ENCODE measurements at places on chromosomes 1 and 21.
A peak's percentile ranks its signal among the peaks of the same experiment; 100 is the strongest.

DNA sequence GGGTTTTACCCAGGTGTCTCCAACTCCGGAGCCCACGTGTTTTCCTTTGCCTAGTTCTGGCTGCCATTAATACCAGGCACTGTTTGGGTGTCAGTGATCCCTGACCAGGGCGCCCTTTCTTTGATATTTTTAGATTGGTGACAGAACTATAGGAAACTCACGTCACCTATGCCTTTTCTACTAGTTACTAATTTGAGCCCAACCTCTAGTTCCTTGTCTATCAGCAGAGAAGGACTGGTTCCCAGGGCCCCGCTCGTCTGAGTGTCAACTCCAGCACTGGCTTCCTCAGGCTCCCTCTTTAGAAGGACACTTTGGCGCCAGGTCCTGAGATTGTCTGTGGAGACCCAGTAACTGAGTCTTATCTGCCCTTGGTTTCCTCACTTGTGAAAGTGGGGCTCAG is 9.4 kb downstream of the MFN2 start:
- DNase-seq, result no peak

- no peak for DNase-seq
Observed at GRCh38 chr1:225299624-225300023, 128.2 kb downstream of the LBR start.

GRCh38 chr1:66211521-66211920 is 322.4 kb upstream of the SGIP1 start:
- DNase-seq, result no peak

DNA sequence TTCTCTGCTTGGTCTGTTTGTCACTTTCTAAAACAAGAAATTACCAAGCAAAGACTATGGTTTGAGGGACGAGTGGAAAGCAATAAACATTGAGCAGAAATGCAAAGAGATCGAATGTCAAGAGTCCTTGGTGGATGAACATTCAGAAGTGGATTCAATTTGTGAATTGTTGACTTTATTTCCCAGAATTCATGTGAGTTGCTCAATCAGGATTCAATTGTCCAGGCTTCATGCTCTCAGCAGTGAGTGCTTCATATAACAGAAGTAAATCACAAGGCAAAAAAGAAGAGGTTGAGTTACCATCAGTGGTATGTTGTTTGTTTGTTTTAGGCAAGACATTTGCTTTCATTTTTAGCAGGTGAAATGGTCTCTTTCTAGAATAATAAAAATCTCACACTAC is 31.9 kb downstream of the NGF start:
- DNase-seq, result no peak

DNA sequence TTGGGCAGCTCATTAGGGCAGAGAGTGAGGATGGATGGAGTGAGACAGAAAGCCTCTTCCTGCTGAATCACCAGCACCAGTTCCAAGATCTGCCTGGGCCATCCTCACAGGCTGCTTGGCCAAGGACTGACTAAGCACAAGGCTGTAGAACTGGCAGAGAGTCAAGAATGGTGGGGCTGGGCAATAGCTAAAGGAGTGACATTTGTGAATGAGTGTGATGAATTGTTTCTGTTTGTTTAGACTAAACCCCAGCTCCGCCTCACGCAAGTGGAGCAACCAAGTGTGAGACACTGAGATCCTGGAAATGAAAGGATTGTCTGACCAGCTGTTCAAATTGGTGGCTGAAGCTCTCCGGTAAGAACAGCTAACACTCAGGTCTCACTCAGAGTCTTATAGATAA is 38.6 kb downstream of the BRINP2 start:
- peak; percentile 68 for DNase-seq

DNA sequence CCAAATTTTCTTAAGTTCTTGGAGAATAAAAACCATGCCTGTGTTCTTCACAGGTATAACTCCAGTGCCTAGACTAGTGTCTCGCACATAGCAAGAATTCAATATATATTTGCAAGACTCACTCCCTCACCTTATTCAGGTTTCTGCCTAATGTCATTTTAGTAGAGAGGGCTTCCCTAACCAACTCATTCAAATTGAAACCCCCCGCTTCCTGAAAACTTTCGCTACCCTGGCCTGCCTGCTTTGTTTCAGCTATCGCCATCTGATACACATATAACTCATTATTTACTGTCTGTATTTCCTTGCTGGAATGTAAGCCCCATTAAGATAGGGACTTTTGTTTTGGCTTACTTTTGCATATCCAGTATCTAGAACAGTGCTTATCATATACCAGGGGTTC is 8.6 kb downstream of the YARS1 start:
- DNase-seq, result no peak

- DNase-seq, result no peak
Observed at GRCh38 chr1:42319128-42319851, 15.7 kb downstream of the FOXJ3 start.

DNA sequence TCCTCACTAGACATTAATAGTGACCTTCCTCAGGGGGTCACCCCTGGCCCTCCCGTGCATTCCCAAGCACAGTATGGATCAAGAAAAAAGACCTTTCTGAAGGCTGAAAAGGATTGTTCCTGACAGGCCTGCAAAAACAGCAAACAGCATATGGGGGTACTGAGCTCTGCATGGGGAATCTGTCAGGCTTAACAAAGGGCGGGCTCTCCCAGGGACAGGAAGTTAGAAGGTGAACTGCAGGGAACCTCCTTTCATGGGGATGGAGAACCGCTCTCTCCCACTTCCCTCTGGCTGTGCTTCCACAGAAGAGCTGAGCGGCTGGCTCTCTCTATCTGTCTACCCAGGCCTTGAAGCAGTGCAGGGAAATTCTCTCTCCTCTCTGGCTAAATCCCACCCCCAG is 91.7 kb downstream of the DTL start:
- DNase-seq, result no peak

- DNase-seq, result peak; percentile 96
Observed at GRCh38 chr1:160193091-160193819, 2.9 kb downstream of the CASQ1 start.

GRCh38 chr1:96651517-96651916 is 70.1 kb upstream of the PTBP2 start:
- no peak for DNase-seq

- DNase-seq, result no peak
Observed at GRCh38 chr1:34176830-34177603, at the start of gene C1orf94. Gene C1orf94 (plus strand): TSS chr1:34176907. CDS start chr1:34177790, 883 bp downstream.

GRCh38 chr1:30900486-30900885 is 8.1 kb downstream of the SDC3 start:
- DNase-seq, result no peak

DNA sequence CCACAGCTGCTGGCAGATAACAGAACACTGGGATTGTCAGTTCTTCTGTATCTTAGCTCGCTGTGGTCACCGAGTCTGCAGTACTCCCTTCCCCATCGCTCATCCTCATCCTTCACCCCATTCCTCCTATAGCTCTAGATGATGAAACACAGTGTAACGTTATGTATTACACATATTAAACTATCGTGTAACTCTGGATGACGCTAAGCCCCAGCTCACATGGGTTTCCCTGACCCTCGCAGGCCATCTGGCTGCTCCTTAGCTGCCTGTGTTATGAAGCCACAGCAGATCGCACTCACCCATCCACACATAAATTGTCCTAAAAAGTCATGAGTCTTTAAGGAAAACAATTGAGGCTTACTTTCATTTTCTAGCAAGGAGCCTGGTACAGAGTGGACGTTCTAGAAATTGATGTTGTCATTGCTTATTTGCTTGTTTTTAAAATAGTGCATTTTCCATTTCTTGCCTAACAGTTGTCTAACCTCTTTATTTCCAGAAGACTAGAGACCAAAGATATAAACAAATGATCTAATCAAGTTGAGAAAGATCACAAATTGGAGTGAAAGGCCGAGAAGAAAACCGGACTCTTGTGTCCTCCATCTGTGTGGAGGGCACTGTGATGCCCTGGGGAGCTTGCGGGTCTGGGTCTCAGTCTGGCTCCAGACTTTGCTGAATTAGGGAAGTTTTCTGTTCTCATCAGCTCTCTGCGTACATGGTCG is 24.3 kb upstream of the PCP4 start:
- no peak for DNase-seq

DNA sequence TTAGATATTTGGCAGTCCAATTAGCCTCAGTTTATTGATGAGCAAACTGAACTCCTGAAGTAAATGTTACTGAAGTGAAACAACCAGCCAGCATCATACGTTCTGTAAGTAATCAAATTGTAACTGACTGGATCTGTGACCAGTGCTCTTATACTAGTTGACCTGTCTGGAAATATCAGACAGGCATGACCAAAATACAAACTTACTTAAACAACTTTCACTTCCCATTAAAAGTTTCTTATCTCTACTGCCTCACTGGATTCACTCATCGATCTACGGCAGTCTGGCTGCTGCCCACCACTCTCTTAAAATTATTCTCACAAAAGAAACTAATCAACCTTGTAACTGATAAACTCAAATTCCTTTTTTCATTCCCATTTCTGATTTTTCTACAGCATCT is 56.4 kb downstream of the WDR3 start:
- no peak for DNase-seq

GRCh38 chr1:220290140-220290761 is 18.0 kb upstream of the RAB3GAP2 start:
- DNase-seq, result no peak

DNA sequence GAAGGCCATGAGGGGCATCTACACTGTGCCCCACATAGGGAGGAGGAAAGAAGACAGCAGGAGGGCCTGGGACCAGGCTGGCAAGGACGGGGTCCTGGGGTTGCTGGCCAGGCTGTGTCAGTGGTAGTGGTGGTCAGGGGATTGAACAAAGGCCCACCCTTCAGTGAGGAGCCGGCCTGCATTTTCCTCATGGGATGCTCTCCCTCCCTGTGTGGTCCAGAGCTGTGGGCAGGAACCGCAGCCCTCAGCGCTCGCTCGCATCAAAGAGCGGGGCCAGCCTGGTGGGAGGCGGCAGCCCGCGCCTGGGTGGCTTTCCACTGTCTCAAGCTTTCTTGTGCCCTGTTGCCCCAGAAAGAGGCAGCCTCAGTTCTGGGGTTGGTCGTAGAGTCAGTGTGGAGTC is 24.8 kb downstream of the LHX4 start:
- DNase-seq, result no peak

- no peak for DNase-seq
Observed at GRCh38 chr1:76481672-76482071, 385.6 kb upstream of the ST6GALNAC5 start.

- DNase-seq, result no peak
Observed at GRCh38 chr1:217715681-217716080, 84.5 kb downstream of the SPATA17 start.

- DNase-seq, result peak; percentile 46
Observed at GRCh38 chr1:43206600-43207228, 34.6 kb downstream of the CFAP57 start.

DNA sequence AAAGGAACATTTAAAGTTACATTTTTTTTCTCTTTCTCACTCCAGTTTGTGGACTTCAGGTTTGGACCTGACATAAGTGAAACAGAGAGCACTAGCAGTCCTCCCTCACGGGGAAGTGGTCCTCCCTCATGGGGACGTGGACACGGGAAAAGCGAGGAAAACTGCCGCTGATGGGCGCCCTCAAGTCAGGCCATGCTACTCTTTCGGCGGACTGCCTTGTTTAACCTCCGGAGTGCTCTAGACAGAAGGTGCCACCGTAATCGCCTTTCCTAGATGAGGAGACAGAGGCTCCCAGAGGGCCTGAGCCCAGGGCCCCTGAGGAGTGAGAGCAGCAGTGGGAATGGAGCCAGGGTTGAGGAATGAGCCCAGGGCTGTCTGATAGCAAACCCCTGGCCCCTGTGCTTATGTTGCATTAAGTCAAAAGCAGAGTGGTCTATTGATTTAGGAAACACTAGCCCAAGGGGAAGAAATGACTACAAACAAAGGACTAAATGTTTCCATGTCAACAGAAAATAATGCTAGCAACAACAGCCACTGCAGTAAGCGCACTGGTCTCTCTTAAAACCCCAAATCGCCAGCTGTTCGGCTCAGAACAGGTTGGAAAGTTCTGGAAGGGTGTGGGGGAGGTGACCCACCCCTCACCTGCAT is 84.1 kb downstream of the DMRTB1 start:
- DNase-seq, result no peak

DNA sequence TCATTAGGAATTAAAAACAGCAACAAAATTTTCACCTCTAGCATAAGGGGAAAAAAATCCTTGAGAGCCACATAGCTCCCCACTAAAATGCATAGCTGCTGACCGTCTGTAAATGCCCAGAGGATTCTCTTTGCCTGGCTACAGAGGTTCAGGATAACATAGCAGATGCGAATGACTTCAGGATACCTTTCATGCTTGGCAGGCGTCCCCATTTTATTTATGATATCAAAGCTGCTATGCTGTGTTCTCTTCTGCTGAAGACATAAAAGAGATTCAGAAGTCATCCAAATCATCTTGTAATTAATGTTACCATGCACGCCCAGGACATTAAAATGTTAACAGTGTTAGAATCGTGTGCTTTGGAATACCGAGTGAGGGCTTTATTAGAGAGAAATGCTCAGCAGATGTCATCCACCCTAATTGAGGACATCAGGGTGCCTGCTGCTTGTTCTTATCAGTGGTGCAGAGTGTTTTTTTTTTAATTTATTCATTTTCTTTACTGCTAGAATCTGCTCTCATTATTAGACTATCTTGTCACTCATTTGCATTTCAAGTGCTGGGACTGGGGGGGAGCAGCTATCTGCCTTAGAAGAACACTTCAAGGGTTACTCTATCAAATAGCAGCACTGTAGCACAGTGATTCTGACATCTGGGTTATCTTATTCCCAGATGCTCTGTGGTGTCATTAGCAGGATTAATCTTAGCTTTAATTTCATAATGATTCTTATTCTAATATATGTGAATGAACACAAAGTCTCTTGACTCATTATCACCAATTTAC is 139.5 kb downstream of the ZNF326 start:
- peak; percentile 62 for DNase-seq

- no peak for DNase-seq
Observed at GRCh38 chr1:151611288-151611790, 511 bp upstream of the SNX27 start.

DNA sequence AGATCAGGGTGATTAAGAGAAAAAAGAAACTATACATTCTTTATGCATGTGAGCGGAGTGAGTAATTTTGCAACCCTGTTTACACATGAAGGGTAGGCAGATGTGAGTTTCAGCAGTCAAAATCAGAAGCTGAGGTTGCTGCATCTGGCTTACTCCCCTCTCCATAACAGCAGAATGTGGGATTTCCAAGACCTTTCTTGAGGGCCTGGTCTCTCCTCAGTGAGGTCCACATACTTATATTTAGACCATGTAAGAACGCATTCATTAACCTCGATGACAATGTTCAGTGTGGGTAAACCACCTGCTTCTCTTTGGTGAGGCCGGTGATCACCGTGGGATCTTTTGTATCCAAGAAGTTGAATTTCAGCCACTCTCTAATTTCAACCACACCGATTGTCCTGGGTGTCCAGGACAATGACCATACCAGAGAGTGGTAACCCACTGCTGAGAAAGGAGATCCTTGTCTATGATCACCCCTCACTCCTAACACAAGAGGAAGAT is 18.7 kb upstream of the RAP1A start:
- DNase-seq, result no peak

- no peak for DNase-seq
Observed at GRCh38 chr1:9079988-9080704, 10.7 kb upstream of the SLC2A5 start.

DNA sequence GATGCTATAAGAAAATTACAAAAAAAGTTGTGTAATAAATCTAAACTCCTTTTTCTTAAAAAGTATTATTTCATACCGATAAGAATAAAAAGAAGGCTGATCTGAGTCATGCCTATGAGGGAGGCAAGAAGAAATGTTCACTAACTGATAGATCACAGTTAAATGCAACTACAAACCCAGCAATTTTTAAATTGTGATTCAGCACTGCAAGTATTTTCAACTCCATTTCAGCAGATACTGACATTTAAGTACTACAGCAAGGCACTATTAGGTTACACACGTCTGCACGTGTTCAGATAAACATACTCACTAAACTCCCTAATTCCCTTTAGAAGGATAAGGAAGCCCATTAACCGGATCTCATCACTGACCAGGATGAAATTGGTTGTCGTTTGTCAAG is 213.3 kb upstream of the ZRANB2 start:
- no peak for DNase-seq

- DNase-seq, result no peak
Observed at GRCh38 chr1:44212355-44213221, 683 bp upstream of the DMAP1 start.
